CD4-positive, alpha-beta memory T cell (primary cell): ENCODE measurements at places on chromosomes 1 and 21. TPM values are rescaled to one million over a fixed set of nuclear protein-coding genes. Genes with fewer than 3 reads are reported as not detected.

DNA sequence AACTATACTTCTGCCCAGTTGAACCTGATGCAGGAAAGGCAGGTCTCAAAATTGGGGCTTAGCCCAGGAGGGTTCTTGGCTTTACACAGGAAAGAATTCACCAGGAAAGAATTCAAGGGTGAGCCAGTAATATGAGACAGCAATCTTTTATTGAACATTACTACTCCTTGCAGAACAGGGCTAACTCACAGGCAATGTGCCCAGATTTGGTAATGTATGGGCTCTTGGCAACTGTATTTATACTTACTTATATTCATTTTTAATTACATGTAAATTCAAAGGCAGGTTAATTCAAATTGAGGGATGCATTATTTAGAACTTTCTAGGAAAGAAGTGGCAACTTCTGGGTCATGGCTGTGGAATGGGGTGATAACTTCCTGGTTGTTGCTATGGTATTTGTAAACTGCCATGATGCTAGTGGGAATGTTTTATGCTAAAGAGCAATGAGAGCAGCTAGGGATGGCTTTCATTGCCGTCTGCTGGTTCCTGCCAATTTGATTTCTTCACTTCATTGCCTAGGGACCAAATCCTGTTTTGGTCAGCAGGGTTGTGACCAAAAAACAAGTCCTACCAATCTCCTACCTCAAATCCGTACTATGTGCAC, 107.5 kb downstream of the CHRM3 start:
- no peaks in the 10 kb centered on the region for H3K36me3 ChIP-seq
- no peaks in the 10 kb centered on the region for H3K27me3 ChIP-seq
- no peaks in the 10 kb centered on the region for H3K4me1 ChIP-seq
- no peak overlapping the region for H3K4me3 ChIP-seq
- DNase-seq = no peak

DNA sequence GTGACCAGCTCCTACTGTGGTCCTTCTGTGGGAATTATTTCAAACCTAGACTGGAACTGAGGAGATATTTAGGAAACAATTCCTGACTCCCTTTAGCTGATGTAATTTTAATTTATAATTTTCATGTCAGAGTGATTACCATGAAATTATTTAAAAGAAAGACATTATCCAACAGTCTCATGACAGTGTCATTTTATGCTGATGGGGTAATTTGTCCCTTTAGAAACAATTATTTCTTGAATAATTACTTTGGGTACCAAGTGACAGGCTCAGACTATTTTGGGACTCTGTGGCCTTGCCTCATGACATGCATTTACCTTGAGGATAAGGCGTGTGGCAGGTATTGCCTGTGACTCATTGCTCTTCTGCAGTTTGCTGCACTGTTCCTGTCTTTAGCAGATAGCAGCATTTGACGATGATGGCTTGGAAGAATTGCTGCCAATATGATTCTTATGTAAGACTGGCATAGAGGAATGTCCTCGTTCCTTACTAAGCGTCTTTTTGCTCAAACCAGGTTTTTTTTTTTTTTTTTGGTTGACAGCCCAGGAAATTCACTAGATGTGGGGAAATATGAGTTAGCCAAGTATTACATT, 206.0 kb upstream of the HMCN1 start:
- no peaks in the 10 kb centered on the region for H3K4me1 ChIP-seq
- H3K27me3 ChIP-seq = no peaks in the 10 kb centered on the region
- H3K4me3 ChIP-seq = no peak overlapping the region
- no peak for DNase-seq
- H3K27ac ChIP-seq = no peak overlapping the region

- H3K36me3 ChIP-seq = no peaks in the 10 kb centered on the region
- H3K4me1 ChIP-seq = peaks cover 16% of the 10 kb centered on the region
- H3K4me3 ChIP-seq = no peak overlapping the region
- no peak overlapping the region for H3K27ac ChIP-seq
Measured at GRCh38 chr1:2645143-2645542, 12.3 kb upstream of the MMEL1 start.

GRCh38 chr1:235368428-235368827, 1.2 kb downstream of the TBCE start:
- H3K4me1 ChIP-seq = peaks cover 20% of the 10 kb centered on the region
- H3K36me3 ChIP-seq = no peaks in the 10 kb centered on the region

DNA sequence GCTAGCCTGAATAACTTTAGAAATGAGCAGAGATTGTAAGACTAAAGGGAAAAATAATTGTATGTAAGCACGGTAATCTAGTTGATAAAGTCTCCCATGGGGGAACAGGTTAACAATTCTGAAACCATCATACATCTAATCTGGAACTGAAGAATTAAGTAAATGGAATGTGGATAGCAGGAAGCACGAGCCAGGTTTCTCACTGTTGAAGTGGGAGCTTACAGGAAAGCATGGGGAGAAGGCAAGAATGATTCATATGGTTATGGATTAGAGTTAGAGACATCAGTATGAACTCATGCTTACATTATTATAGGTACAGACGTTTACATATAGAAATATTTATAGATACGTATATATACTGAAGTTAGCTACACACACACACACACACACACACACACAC, 83.0 kb downstream of the LEPR start:
- DNase-seq = no peak
- H3K4me3 ChIP-seq = no peak overlapping the region
- H3K4me1 ChIP-seq = no peaks in the 10 kb centered on the region
- H3K27me3 ChIP-seq = no peaks in the 10 kb centered on the region
- no peak overlapping the region for H3K27ac ChIP-seq

GRCh38 chr1:118989878-118990378, 1.8 kb upstream of the TBX15 start:
- H3K4me1 ChIP-seq = peaks cover 6% of the 10 kb centered on the region
- no peak for DNase-seq
- H3K27ac ChIP-seq = no peak overlapping the region
- H3K36me3 ChIP-seq = no peaks in the 10 kb centered on the region

DNA sequence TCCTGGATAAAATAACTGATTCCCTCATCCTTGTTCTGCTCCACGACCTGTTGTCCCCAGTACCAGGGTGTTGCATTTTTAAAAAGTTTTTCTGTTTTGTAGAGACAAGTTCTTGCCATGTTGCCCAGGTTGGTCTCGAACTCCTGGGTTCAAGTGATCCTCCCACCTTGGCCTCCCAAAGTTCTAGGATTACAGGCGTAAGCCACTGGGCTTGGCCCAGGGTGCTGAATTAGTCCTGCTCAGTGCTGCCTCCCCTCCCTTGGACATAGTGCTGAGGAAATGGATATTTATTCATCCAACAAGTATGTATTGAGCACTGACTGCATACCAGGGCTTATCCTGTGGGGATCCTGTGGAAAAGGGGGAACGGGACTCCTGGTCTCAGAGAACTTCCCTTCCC, 126.4 kb downstream of the PTPRU start:
- no peaks in the 10 kb centered on the region for H3K36me3 ChIP-seq
- H3K27ac ChIP-seq = no peak overlapping the region
- no peaks in the 10 kb centered on the region for H3K27me3 ChIP-seq
- H3K4me3 ChIP-seq = no peak overlapping the region

DNA sequence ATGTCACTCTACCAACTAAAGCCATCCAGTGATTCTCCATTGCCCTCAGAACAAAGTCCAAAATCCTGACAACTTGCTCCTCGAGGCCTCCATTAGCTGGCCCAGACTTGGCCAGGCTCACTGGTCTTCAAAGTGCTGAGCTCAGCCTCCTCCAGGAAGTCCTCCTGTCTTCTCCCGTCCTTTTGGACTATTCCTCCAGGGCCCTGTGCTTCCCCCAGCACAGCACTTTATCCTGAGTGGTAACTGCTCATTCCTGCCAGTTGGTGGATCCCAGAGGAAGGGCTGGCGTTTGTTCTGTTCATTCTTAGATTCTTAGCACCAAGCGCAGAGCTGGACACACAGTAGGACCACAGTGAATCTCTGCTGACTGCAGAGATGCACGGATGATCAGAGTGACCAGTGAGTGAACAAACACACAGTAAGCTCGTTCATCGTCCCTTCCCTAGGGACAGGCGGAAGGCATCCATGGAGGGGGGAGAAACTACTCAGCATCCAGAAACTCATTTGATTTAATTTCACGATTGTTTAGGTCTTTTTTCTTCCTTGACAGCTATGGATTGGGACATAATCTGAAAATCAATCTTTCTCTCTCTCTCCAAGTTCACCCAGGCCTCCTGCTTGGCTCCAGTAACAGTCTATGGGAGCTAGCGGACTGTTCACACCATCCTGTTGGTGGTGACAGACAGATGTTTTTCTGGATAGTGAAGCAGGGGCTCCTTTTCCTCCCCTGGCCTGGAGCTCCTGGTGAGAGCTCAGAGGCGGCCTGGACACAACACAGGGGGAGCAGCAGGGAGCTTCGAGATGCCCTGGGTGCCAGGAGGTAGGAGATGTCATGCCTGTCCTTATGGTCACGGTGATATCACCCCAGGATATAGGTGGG, 180.2 kb downstream of the PTPRU start:
- H3K4me1 ChIP-seq = no peaks in the 10 kb centered on the region
- H3K27ac ChIP-seq = no peak overlapping the region
- DNase-seq = no peak
- H3K36me3 ChIP-seq = no peaks in the 10 kb centered on the region

GRCh38 chr1:14304381-14304865, 294.1 kb upstream of the KAZN start:
- no peak overlapping the region for H3K4me3 ChIP-seq
- H3K36me3 ChIP-seq = no peaks in the 10 kb centered on the region
- H3K4me1 ChIP-seq = no peaks in the 10 kb centered on the region

- no peaks in the 10 kb centered on the region for H3K36me3 ChIP-seq
- no peak overlapping the region for H3K27ac ChIP-seq
- no peak for DNase-seq
- H3K4me3 ChIP-seq = no peak overlapping the region
- no peaks in the 10 kb centered on the region for H3K27me3 ChIP-seq
Measured at GRCh38 chr21:37828991-37829390, 87.3 kb downstream of the KCNJ6 start.

GRCh38 chr1:96918406-96918805, 196.8 kb downstream of the PTBP2 start:
- no peak overlapping the region for H3K27ac ChIP-seq
- no peaks in the 10 kb centered on the region for H3K27me3 ChIP-seq
- no peaks in the 10 kb centered on the region for H3K4me1 ChIP-seq
- no peak overlapping the region for H3K4me3 ChIP-seq
- H3K36me3 ChIP-seq = no peaks in the 10 kb centered on the region

- peaks cover 23% of the 10 kb centered on the region for H3K27me3 ChIP-seq
- DNase-seq = no peak
- H3K4me3 ChIP-seq = no peak overlapping the region
Measured at GRCh38 chr1:30818568-30819243, 61.1 kb upstream of the LAPTM5 start.

GRCh38 chr1:214101246-214101645, 113.5 kb downstream of the PROX1 start:
- H3K4me1 ChIP-seq = no peaks in the 10 kb centered on the region
- H3K27ac ChIP-seq = no peak overlapping the region
- no peak overlapping the region for H3K4me3 ChIP-seq
- no peaks in the 10 kb centered on the region for H3K27me3 ChIP-seq
- no peaks in the 10 kb centered on the region for H3K36me3 ChIP-seq

DNA sequence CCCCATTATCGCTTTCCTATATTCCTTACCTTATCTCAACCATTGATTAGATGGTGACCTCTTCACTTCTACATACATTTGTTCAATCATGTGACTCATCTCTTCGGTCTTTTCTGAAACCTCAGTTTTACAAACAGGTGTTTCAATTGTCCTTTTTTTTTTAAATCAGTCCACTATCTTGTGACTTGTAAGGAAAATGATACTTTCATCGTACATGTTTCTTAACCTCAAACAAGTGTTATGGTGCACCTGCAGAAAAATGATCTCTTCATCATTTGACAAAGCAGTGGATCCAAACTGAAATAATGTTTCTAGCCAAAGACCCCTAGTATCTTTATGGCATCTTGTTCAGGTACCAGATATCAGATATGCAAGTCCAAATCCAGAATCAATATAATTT, 1157.2 kb downstream of the MRPL39 start:
- no peaks in the 10 kb centered on the region for H3K27me3 ChIP-seq
- H3K4me1 ChIP-seq = no peaks in the 10 kb centered on the region
- no peaks in the 10 kb centered on the region for H3K36me3 ChIP-seq
- no peak for DNase-seq
- H3K27ac ChIP-seq = no peak overlapping the region

GRCh38 chr1:225746361-225747179, 31.1 kb upstream of the SRP9 start:
- no peak overlapping the region for H3K4me3 ChIP-seq
- H3K36me3 ChIP-seq = no peaks in the 10 kb centered on the region
- DNase-seq = no peak
- H3K27ac ChIP-seq = no peak overlapping the region
- no peaks in the 10 kb centered on the region for H3K27me3 ChIP-seq

- no peak overlapping the region for H3K27ac ChIP-seq
- no peak overlapping the region for H3K4me3 ChIP-seq
- no peaks in the 10 kb centered on the region for H3K27me3 ChIP-seq
- H3K4me1 ChIP-seq = no peaks in the 10 kb centered on the region
- no peak for DNase-seq
Measured at GRCh38 chr1:219965285-219966070, 37.1 kb upstream of the SLC30A10 start.

GRCh38 chr21:15928686-15929425, 199.1 kb downstream of the USP25 start:
- H3K27me3 ChIP-seq = no peaks in the 10 kb centered on the region
- no peak for DNase-seq
- H3K27ac ChIP-seq = no peak overlapping the region
- no peak overlapping the region for H3K4me3 ChIP-seq
- no peaks in the 10 kb centered on the region for H3K36me3 ChIP-seq
- H3K4me1 ChIP-seq = no peaks in the 10 kb centered on the region

- H3K27ac ChIP-seq = no peak overlapping the region
- no peak for DNase-seq
- no peak overlapping the region for H3K4me3 ChIP-seq
- no peaks in the 10 kb centered on the region for H3K27me3 ChIP-seq
Measured at GRCh38 chr1:101898137-101898536, 98.6 kb downstream of the OLFM3 start.

DNA sequence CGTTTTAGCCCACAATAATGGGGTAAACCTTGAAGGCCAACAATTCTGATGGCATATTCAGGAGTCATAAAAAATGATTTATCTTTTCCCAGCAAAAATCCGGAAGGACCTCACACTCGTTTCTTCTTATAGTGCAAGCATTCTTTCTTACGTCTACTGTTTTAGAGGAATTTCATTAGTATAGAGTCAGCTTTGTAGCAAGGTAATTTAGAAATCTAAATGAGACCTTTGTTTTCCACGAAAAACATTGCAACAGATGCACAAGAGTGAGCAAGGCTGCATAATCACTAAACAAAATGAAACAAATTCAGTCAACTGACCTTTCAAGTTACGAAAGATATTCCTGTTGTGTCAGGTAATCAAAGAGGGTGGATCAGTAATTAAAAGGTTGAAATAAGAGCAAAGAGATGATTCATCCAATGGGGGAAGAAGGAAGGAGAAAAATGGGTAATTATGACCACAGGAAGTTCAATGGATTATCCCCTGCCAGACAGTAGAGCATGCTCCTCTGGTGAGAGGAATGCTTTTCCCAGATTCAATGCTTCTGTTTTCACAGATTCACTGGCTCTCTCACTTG, 560 bp upstream of the CSDE1 start:
- peak overlapping the region; percentile 100 for H3K27ac ChIP-seq
- no peaks in the 10 kb centered on the region for H3K27me3 ChIP-seq
- H3K4me1 ChIP-seq = peaks cover 45% of the 10 kb centered on the region
- no peak for DNase-seq
- H3K4me3 ChIP-seq = peak overlapping the region; percentile 97

TEDDM1 gene
- total RNA-seq = not detected

FAM167B gene
- 0.50 TPM for total RNA-seq

TNFRSF1B gene
- 111 TPM for total RNA-seq

ARMH1 gene
- total RNA-seq = 64.0 TPM

ADAM30 gene
- not detected for total RNA-seq

RPE65 gene
- total RNA-seq = not detected

FLG2 gene
- not detected for total RNA-seq

RAP1GAP gene
- total RNA-seq = 0.72 TPM

CYP4Z1 gene
- not detected for total RNA-seq

MAP3K21 gene
- 2.8 TPM for total RNA-seq

TRIM17 gene
- total RNA-seq = 0.76 TPM

DNAJC6 gene
- total RNA-seq = 4.3 TPM

KCNJ9 gene
- total RNA-seq = not detected

MEX3A gene
- total RNA-seq = not detected
